NCI-H460 (cell line): ENCODE measurements at places on chromosomes 6 and 20.
A peak's percentile ranks its signal among the peaks of the same experiment; 100 is the strongest.

- no peak for DNase-seq
These were observed 65.9 kb downstream of the TMEM244 start for GRCh38 chr6:129795261-129795660.

GRCh38 chr6:47209632-47210031 is 100.1 kb downstream of the TNFRSF21 start:
- DNase-seq, result no peak

GRCh38 chr6:158313989-158314388 is 1.7 kb downstream of the TULP4 start:
- DNase-seq, result no peak

- DNase-seq, result no peak
These were observed 32.5 kb upstream of the ADIG start for GRCh38 chr20:38548356-38549083.

DNA sequence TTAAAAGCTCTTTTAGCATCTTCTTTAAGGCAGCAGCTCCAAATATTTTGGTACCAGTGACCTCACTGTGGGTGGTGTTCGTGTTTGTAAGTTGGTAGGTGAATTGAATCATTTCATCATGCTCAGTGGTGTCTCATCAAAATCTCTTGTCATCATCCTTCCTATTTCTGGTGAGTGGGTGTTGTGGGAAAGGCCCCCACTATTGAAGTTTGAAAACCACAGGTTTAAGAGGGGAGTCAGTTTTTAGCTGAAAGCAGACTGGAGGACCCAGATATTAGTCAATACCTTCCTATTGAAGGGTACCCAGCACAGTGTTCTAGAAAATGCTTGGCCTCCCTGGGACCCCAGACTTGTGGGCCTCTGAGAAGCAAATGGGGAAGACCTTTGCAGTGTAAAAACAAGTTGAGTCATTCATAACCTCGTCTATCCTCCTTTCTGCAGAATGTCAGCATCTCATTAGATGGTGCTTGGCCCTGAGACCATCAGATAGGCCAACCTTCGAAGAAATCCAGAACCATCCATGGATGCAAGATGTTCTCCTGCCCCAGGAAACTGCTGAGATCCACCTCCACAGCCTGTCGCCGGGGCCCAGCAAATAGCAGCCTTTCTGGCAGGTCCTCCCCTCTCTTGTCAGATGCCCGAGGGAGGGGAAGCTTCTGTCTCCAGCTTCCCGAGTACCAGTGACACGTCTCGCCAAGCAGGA is 3.7 kb downstream of the PIM1 start:
- no peak for DNase-seq

- DNase-seq, result no peak
These were observed 10.9 kb upstream of the MBOAT1 start for GRCh38 chr6:20223141-20223540.

DNA sequence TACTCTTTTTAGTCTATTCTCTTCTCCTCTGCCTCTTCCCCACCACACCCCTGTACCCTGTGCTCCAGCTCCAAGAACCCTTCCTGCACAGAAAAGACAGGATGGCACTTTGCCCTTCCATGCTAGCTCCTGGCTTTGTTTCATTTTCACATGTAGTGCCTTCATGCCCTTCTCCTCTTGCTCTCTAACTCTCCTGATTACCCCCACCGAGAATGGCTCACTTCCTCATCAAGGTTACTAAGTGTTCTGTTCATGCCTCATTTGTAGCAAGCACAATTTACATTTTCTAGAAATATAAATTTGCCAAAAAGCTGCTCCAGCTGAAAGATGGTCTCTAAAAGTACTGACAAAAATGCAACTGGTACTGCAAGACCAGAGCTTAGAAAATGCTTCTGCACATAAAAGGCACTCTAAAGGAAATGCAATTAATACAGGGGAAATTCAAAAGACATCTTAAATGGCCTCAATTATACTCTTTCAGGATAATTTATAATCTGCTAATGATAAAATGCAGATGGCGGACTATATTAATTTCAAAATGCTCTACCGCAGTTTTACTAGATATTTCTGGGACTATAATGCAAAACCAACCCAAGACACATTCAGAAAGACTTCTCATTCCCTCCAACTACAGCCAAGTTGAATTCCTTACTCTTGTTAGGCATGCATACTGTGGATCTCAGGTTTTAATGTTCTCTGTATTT is 570.2 kb downstream of the PRKN start:
- DNase-seq, result no peak

GRCh38 chr6:45552536-45552935 is 174.8 kb upstream of the SUPT3H start:
- no peak for DNase-seq

GRCh38 chr6:158599635-158600034 is 39.7 kb downstream of the TMEM181 start:
- DNase-seq, result no peak

- DNase-seq, result peak; percentile 30
These were observed 687.9 kb upstream of the CITED2 start for GRCh38 chr6:140062043-140063020.

DNA sequence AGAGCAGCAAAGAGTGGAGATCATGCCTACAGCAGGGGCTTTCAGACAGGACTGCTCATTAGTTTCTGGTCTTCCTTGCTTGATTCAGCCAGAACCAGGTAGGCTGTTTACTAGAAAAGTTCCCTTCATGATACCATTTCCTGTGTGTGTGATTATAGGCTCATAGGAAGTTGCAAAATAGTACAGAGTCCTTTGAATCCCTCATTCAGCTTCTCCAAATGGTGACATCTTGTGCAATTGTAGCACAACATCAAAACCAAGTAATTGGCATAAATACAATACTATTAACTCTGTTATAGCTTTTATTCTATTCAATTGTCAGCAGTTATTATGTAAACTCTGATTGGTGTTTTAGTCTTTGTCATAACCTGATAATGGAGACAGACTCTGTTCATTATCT is 347.3 kb upstream of the CDH4 start:
- no peak for DNase-seq

- peak; percentile 74 for DNase-seq
These were observed 101.3 kb downstream of the RTN4IP1 start for GRCh38 chr6:106527979-106528378.

GRCh38 chr20:5718896-5719595 is 31.2 kb upstream of the SHLD1 start:
- DNase-seq, result no peak

GRCh38 chr6:123168892-123169773 is 173.1 kb downstream of the CLVS2 start:
- DNase-seq, result peak; percentile 4

GRCh38 chr6:7763881-7764280 is 38.0 kb downstream of the BMP6 start:
- no peak for DNase-seq

DNA sequence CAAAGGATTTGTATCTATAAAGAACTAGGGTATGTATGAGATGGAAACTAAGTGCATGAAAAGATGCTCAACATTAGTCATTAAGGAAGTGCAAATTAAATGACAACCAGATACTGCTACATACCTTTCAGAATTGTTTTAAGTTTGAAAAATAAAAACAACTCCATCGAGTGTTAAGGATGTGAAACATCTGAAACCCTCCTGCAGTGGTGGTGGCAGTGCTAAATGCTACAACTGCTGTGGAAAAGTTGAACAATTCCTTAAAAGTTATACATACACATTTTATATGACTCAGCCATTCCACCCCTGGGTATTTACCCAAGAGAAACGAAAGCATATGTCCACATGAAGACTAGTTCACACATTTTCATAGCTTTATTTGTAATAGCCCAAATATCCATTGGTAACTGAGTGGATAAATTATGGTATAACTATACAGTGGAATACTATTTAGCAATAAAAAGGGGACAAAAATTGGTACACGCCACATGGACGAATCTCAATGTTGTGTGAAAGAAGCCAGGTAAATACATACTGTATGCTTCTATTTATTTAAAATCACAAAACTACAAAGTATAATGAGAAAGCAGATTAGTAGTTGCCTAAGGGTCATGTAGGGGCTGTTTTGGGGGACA is 10.6 kb downstream of the ARMH2 start:
- DNase-seq, result no peak

- no peak for DNase-seq
These were observed 12.6 kb downstream of the TUBB2B start for GRCh38 chr6:3214898-3215297.

DNA sequence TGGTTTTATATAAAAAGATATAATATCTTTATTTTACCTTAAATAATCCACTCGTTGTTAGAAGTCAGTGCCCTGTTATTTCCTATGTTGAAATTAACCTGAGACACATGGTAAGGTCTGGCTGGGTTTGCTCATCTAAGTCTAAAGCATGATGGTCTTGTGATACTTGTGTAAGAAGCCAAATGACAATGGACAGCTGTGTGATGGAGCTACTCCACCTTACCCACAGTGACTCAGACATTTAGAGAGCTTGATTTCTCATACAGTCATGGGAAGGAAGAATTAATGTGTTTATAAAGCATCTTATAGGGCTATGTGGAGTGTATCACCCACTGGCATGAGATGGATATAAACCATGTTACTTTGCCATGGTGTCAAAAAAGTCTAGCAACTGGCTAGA is 11.7 kb downstream of the CTCFL start:
- no peak for DNase-seq

- no peak for DNase-seq
These were observed 3.9 kb downstream of the STXBP5 start for GRCh38 chr6:147207837-147208754.

DNA sequence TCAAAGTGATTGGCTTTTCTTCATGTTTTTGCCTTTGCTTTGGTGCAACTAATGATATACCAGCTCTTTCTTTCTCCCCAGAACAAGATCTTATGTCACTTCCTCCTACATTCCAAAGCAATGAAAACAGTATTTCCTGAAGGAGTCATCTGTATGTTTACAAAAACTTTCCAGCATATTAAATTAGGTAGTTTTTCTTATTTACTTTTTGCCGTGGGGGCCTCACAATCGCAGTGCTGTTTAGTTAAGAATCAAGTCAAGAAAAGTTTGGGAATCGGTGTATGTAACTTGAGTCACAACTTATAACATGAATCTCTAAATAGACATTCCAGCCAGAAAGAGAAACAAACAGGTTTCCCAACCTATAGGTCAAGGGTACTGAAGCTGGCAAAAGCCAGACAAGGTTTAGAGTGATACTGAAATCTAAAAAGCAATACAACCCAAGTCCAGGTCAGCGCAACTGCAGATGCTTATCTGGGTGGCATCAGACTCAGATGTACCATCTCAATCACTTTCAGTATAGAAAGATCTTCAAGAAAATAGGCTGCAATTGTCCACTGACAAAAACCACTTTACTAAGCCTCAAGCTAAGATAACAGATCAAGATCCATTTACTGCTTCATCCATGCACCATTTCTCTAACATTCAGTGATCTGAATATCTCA is 63.6 kb downstream of the IPCEF1 start:
- DNase-seq, result peak; percentile 13

- DNase-seq, result no peak
These were observed 194.0 kb downstream of the EYA4 start for GRCh38 chr6:133435065-133435728.

DNA sequence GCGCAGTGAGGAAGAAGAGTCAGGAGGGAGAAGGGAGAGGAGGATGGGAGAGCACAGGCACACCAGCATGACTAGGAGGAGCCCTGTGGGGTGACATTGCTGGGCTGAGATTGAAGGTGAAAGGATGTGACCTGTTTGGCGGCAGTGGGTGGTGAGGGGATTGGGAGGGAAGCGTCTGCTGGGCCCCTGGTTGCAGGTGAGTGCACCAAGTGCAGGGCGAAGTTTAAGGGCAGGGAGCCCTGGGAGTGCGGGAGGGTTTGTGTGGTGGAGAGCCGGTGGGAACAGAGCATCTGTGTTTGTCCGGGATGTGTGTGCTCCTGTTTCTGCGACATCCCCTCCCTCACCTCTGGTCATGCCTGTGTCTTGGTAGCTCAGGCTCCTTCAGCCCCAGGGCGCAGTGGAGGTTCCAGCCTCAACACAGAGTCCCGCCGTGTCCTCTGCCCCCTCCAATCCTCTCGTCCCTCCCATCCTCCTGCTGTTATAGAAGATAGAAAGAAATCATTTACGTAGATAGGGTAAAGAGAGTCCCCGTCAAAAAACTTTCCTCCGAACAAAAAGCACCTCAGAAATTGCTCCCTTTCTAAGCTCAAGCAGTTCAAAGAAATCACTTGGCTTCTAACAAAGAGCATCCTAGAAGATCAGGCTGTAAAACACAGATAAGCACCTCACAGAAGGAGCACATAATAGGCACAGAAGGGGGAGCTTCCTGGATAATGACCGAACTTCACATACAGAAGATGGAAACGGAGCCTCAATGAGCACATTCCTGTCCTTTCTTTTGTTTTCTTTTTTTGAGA is 25.0 kb downstream of the ULBP1 start:
- DNase-seq, result no peak

- no peak for DNase-seq
These were observed 54.2 kb downstream of the ZNF831 start for GRCh38 chr20:59217794-59218280.

DNA sequence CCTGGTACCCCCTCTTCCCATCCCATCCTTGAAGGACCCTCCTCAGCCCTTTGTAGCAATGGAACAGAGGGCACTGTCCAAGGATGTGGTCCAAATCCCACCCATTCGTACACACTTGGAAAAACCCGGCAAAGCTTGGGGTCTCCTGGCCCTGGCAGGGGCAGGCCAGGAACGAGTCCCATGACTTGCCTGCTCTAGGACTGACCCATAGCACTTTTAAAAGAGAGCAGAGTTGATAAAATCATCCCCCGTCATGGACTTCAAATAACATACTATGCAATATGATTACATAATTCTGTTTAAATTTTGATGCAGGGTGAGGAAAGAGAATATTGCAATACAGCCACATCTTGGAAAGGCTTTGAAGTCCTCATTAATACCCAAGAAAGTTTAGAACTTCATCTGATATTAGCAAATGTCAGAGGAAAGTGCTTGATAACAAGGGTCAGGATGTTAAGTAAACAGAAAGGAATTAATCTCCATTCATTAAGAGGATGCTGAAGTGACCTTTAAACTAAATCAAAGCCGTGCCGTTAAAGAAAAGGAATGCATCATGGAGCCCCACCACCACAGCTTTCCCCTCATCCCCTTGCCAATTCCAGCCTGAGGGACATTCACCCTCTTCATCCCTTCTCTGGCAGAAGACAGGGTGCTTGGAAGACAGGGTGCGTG is 60.7 kb upstream of the NXT1 start:
- DNase-seq, result no peak

DNA sequence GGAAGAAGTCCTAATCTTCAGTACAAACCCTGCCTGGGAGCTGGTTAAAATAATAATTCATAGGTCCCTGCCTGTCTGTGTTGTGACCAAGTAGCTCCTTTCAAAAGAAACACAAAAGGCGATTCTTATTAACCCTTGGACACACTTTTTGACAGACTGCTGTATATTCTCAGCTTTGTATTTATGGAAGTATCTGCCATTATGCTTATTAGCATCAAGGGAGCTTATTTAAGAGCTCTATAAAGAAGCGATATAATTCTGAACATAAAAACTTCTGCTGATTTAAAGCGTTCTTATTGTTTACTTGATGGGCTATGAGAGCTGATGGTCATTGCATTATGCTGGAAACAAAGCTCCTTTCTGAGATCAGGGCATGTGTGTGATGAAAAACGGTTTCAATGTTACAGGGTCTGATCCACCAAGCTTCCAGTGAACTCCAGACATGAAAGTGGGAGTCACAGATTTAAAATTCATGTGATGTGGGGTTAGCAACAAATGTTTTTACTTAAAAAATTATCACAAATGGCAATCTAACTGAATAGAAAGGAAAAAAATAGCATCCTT is 181.8 kb upstream of the PDE10A start:
- no peak for DNase-seq
